ENCODE measurements at places on chromosomes 4 and X.

DNA sequence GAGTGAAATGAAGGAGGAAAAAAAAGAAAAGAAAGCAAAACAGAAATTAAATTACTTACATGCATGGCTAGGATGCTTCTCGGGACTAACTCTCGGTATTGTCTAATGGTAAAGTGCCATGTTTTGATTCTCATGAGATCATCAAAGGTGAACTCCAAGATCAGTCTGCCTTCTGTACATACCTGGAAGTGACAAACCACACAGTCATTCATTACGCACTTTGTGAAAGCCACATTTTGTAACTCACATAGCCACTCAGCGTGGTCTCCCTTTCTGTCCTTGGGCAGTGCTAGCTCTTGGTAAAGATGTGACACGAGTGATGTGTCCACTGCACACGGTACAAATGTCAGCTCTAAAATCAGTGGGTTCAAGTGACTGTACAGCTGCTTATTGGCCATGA is 309.8 kb downstream of the LDB2 start:
- no peak for DNase-seq
- no peak overlapping the region for H3K4me3 ChIP-seq
- no peaks in the 10 kb centered on the region for H3K36me3 ChIP-seq
- H3K27ac ChIP-seq: no peak overlapping the region
- no peaks in the 10 kb centered on the region for H3K4me1 ChIP-seq
- H3K27me3 ChIP-seq: no peaks in the 10 kb centered on the region

GRCh38 chr4:182179751-182180150 is 63.5 kb upstream of the TENM3 start:
- H3K27ac ChIP-seq: no peak overlapping the region
- no peaks in the 10 kb centered on the region for H3K36me3 ChIP-seq
- H3K27me3 ChIP-seq: no peaks in the 10 kb centered on the region

GRCh38 chr4:154958621-154959358 is 177.7 kb downstream of the RBM46 start:
- H3K4me1 ChIP-seq: no peaks in the 10 kb centered on the region

- no peak for DNase-seq
- H3K4me3 ChIP-seq: no peak overlapping the region
- no peaks in the 10 kb centered on the region for H3K27me3 ChIP-seq
- H3K27ac ChIP-seq: no peak overlapping the region
These were observed 115.8 kb upstream of the BMPR1B start for GRCh38 chr4:94641702-94642560.

DNA sequence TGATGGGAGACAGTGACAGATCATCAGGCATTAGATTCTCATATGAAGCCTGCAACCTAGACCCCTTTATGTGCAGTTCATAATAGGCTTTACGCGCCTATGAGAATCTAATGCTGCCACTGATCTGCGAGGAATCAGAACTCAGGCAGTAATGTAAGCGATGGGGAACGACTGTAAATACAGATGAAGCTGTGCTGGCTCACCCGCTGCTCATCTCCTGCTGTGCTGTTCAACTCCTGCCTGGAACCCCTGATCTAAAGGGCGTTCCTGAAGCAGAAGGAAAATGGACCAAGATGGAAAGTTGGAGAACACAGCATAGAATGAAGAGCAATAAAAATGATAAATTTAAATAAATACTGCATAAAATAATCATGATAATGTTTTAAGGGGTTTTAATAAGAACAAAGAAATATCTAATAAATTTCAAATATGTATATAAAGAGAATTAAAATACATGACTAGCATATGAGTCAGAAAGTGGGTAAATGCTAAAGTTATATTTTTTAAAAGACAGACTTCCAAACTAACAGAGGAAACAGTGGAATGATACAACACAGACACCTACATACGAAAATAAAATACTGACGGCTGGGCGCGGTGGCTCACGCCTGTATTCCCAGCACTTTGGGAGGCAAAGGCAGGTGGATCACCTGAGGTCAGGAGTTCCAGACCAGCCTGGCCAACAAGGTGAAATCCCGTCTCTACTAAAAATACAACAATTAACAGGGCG is 59.2 kb downstream of the RBM47 start:
- DNase-seq: no peak
- no peaks in the 10 kb centered on the region for H3K36me3 ChIP-seq
- no peak overlapping the region for H3K27ac ChIP-seq
- no peaks in the 10 kb centered on the region for H3K27me3 ChIP-seq

GRCh38 chr4:120000591-120001296 is 65.9 kb downstream of the MAD2L1 start:
- no peak overlapping the region for H3K4me3 ChIP-seq
- no peaks in the 10 kb centered on the region for H3K36me3 ChIP-seq
- H3K27ac ChIP-seq: no peak overlapping the region
- DNase-seq: no peak

GRCh38 chr4:129645461-129645860 is 549.5 kb downstream of the C4orf33 start:
- H3K4me3 ChIP-seq: no peak overlapping the region
- no peaks in the 10 kb centered on the region for H3K36me3 ChIP-seq
- DNase-seq: no peak
- no peak overlapping the region for H3K27ac ChIP-seq
- no peaks in the 10 kb centered on the region for H3K27me3 ChIP-seq

- no peak overlapping the region for H3K4me3 ChIP-seq
- no peak for DNase-seq
- H3K36me3 ChIP-seq: no peaks in the 10 kb centered on the region
- H3K4me1 ChIP-seq: no peaks in the 10 kb centered on the region
These were observed 93.0 kb upstream of the LDB2 start for GRCh38 chr4:16991450-16991849.

DNA sequence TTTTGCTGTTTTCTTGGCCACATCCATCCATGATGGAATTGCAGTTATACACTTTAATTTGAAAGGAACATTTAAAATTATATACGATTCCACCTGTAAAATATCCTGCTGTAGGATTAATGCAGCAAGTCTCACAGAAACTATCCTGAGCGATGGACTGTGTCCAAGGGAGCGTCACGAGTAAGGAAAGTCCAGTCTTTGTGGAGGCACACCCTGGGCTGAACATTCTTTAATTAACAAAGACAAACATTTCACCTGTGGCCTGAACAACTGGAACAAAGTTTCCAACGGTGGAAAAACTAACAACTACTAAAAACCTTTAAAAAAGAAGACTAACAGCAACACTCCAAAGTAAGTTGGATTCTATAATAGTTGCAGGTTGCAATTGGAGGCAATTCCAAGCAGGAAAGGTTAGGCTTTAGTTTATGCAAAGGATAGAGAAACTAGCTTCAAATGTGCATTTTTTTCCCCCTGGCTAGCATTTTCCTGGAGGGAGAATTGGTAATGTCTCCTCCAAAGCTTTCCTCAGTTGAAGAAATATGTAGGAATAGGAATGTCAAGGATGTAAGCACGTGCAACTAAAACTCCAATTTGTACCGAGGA is 11.0 kb downstream of the EREG start:
- H3K27ac ChIP-seq: no peak overlapping the region
- H3K27me3 ChIP-seq: no peaks in the 10 kb centered on the region
- H3K4me3 ChIP-seq: no peak overlapping the region
- no peak for DNase-seq
- H3K36me3 ChIP-seq: no peaks in the 10 kb centered on the region

GRCh38 chr4:104494185-104494584 is 509 bp downstream of the CXXC4 start:
- H3K27me3 ChIP-seq: peaks cover 23% of the 10 kb centered on the region
- H3K36me3 ChIP-seq: no peaks in the 10 kb centered on the region
- no peak overlapping the region for H3K27ac ChIP-seq
- H3K4me1 ChIP-seq: peaks cover 9% of the 10 kb centered on the region

GRCh38 chr4:103915224-103915869 is 195.6 kb upstream of the TACR3 start:
- H3K27ac ChIP-seq: no peak overlapping the region
- H3K36me3 ChIP-seq: no peaks in the 10 kb centered on the region
- no peaks in the 10 kb centered on the region for H3K4me1 ChIP-seq
- no peak for DNase-seq
- H3K27me3 ChIP-seq: no peaks in the 10 kb centered on the region

DNA sequence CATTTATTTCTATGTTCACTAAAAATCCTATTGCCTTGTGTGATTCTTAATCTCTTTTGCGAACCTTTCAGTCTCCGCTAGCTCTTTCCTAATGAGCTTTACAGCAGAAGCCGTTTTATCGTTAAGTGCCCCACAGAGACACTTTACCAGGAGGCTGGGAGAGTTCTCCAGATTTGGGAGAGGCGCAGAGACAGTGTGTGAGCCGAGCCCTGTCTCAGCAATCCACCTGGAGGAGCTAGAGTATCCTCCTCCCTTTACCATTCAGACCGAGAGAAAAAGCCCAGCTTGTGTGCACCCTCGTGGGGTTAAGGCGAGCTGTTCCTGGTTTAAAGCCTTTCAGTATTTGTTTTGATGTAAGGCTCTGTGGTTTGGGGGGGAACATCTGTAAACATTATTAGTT is 54.9 kb upstream of the MTM1 start:
- no peak overlapping the region for H3K27ac ChIP-seq
- DNase-seq: no peak
- no peaks in the 10 kb centered on the region for H3K4me1 ChIP-seq
- H3K4me3 ChIP-seq: no peak overlapping the region
- H3K27me3 ChIP-seq: peaks cover 5% of the 10 kb centered on the region

GRCh38 chrX:46653482-46653881 is 79.9 kb downstream of the CHST7 start:
- no peaks in the 10 kb centered on the region for H3K36me3 ChIP-seq
- DNase-seq: no peak
- H3K27ac ChIP-seq: no peak overlapping the region

DNA sequence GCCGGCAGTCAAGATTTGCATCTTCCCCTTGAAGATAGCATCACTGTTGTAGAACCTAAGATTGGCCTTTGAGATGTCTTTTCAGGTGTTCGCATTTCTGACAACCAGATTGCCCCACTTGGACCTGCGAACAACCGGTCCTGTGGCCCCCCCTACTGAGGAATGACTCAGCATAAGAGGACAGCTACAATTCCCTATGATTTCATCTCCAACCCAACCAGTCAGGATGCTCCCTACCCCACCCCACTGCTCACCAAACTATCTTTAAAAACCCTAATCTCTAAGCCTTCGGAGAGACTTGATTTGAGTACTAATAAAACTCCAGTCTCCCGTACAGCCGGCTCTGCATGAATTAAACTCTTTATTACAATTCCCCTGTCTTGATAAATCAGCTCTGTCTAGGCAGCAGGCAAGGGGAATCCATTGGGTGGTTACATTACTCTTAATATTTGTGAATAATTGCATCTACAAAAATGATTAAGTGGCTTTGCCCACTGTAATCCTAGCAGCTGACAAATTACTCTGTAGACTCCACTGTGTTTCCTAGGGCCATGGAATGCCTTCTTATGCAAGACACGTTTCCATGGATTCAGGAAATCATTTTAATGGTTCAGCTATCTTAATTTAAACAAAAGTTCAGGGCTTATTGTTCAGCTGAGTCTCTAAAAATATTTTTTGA is 95.4 kb downstream of the GPR143 start:
- no peak overlapping the region for H3K4me3 ChIP-seq
- no peaks in the 10 kb centered on the region for H3K27me3 ChIP-seq
- no peaks in the 10 kb centered on the region for H3K36me3 ChIP-seq
- no peak overlapping the region for H3K27ac ChIP-seq

- no peaks in the 10 kb centered on the region for H3K27me3 ChIP-seq
- no peak overlapping the region for H3K4me3 ChIP-seq
- no peak for DNase-seq
- no peaks in the 10 kb centered on the region for H3K36me3 ChIP-seq
These were observed 176.8 kb upstream of the GLRA2 start for GRCh38 chrX:14352511-14352910.

DNA sequence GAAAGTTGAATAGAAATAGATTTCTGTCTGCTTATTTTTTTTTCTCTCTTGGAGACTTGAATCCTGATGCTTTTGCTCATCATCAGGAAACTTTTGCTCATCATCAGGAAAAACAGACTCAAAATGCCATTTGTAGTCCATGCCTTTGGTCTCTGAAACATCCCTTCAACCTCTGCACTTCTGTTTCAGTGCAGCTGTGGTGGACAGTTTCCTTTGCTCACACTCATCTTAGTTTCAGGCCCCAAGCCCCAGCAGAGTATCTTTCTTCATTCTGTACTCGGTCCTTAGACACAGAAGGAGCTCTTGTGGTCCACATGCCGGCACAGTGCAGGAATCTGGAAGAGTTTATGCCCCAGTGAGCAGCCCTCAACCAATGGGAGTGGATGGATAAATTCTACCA is 337.9 kb downstream of the PPP3CA start:
- H3K27me3 ChIP-seq: no peaks in the 10 kb centered on the region
- H3K36me3 ChIP-seq: no peaks in the 10 kb centered on the region
- H3K27ac ChIP-seq: no peak overlapping the region
- H3K4me3 ChIP-seq: no peak overlapping the region

DNA sequence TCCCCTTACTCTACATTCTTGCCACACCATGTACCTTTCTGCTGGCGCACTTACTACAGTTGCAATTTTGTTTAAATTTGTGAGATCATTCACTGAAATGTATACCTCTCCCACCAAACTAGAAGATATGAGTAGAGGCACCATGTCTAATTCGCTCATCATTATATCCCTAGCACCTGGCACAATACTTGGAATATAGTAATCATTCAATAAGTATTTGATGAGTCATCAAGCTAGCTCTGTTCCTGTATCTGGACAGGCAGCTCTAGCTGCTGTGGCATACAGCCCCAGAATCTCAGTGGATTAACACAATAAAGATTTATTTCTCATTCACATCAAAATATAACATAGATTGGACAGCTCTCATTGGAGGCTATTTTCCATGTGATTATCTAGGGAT is 245.9 kb downstream of the IDS start:
- no peak overlapping the region for H3K4me3 ChIP-seq
- DNase-seq: no peak
- H3K27ac ChIP-seq: no peak overlapping the region
- no peaks in the 10 kb centered on the region for H3K4me1 ChIP-seq

DNA sequence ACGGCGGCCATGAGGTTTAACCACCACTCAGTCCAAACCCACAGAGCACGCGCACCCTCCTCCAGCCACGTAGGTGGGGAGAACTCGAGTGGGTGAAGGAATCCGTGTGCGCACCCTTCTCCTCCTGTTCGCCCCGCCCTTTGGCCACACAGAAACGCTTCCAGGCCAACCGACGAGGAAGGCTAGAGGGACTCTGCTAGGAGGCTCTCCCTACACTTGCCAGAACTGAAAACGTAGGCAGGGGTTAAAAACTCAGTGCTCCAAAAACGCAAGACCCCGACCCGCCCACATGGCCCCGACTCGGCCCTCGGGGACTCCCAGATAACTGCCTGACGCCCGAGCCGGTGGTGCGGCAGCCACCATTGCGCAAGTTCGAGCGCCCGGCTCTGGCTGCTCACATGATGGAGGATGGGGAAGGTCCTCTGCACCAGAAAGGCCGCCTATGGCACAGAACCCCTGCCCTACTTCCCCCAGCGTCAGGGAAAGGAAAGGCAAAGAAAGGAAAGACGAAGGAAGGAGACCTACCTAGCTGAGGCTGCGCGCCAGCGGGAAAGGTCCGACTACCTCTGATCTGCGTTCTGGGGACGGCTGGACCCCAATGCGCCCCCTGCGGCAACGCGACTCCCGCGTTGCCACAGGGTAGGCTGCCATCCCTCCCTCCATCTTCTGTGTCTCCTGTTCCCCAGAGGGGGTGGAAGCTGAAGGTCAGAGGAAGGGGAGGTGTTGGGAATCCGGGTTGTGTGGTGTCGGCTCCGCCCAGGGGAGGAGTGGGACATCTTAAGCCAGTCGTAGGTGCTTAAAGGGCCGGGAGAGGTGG is 201.9 kb upstream of the AGTR2 start:
- no peaks in the 10 kb centered on the region for H3K27me3 ChIP-seq
- no peaks in the 10 kb centered on the region for H3K36me3 ChIP-seq
- no peak overlapping the region for H3K4me3 ChIP-seq
- no peak for DNase-seq

- no peaks in the 10 kb centered on the region for H3K27me3 ChIP-seq
- H3K27ac ChIP-seq: no peak overlapping the region
- H3K4me1 ChIP-seq: no peaks in the 10 kb centered on the region
- DNase-seq: no peak
These were observed 293.5 kb downstream of the OPHN1 start for GRCh38 chrX:68139791-68140190.

Measured in T-cell (primary cell).